PC-9 (cell line): ENCODE measurements at places on chromosomes 1 and 21.

GRCh38 chr1:6603238-6603914 lies 707 bp upstream of the KLHL21 start:
- peak; percentile 49 for DNase-seq

GRCh38 chr1:243343970-243344937 lies 88.4 kb downstream of the SDCCAG8 start:
- DNase-seq: no peak

- no peak for DNase-seq
These were observed 159.6 kb downstream of the NFIA start for GRCh38 chr1:61241973-61242381.

DNA sequence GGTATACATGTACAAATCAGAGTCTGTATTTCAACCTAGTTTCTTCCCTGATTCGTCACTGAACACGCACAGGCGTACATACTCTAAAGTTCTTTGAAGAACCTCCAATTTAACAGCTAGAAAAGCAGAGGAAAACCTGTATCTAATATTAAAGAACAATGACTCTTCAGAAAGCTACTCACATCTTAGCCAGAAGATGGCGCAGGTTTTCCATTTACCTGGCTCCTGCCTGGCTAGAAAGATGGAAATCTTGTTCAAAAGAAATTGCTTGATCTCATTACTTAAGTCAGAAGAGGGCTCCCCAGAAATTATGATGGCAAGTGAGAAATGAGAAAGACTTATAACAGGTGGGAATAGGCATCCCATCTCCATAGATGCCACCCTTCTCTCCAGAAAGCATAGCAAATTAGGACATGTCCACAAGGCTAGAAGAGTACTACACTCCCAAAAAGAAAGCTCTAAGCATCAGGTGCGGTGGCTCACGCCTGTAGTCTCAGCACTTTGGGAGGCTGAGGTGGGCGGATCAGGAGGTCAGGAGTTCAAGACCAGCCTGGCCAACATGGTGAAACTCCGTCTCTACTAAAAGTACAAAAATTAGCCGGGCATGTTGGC lies 19.0 kb upstream of the L1TD1 start:
- DNase-seq: peak; percentile 45

DNA sequence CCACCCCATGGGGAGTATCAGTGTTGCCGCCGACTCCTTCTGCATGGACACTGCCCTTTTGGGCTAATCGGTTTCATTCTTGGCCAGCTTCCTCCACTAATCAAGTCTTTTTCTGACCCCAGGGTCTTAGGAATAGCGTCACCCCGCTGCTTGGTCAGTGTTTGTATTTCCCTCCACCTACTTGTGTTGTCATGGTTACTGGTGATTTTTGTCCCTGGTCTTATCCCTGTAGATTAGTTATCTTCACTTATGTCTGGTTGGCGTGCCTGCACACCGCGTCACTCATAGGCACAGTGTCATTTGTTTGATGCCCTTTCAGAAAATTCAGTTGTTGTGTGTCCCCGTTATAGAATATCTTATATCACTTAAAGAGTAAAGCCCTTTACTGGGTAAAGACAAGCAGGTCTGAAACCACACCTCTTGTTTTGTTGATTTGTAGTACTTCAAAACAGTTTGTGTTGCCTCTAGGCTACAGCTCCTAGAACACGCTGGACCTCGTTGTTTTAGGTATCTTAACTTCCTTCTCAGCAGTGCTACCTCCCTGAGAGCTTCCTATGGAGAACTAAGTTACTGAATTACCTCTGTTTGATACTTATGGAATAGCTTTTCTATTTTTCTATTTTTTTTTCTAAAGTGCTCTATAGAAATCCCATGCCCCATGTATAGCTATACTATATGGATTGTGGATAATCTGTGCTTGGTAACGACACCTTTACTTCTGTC lies 868 bp downstream of the PPP1R12B start:
- peak; percentile 47 for DNase-seq

DNA sequence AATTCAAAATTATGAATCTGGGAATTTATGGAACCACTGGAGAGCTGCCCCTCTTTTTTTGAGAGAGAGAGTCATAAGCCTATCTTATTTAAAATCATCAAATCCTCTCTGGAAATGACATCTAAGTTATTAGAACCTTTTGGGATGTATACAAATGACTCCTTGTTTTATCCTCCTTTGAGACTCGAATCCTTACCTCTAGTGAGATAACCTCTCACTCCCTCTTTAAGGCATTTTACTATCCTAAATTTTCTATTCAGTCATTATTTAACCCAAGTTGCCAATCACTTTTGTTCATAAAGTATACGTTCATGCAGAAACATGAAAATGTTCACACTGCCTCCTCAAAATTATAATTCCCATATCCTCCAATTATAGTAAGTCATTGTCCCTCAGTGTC lies 313.6 kb upstream of the C1orf87 start:
- DNase-seq: no peak

DNA sequence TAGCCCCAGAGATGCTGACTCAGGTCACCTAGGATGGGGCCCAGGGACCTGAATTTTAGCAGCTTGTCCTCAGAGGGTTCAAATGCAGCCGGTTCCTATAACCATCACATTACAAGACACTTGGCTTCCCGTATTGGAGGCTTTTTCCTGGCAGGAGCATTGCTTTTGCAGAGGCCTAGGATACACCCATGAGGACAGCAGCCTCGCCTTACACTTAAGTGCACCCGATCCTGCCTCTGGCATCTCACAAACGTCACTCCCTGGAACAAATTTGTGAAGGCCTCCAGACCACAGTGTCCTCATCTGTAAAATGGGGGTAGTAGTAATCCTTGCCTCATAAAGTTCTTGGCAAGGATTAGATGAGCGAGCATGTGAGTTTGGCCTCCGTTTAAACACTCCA lies 130.0 kb downstream of the KAZN start:
- no peak for DNase-seq

GRCh38 chr1:40860706-40861223 lies 1.4 kb downstream of the CITED4 start:
- no peak for DNase-seq

DNA sequence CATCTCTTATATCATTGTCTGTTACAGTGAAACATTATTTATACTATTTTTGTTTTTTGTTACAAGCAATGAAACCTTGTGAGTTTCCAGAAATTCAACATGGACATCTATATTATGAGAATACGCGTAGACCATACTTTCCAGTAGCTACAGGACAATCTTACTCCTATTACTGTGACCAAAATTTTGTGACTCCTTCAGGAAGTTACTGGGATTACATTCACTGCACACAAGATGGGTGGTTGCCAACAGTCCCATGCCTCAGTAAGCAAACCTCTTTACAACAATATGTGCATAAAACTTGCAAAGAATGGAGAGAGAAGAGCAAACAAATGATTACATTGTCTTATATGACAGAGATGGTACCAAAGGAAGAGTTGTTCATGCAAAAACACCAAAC lies 22.4 kb downstream of the CFHR4 start:
- DNase-seq: no peak

GRCh38 chr1:119779869-119780356 lies 11.2 kb upstream of the HMGCS2 start:
- peak; percentile 61 for DNase-seq

- no peak for DNase-seq
These were observed 581 bp downstream of the EFCAB14 start for GRCh38 chr1:46718340-46718726.

GRCh38 chr1:198957044-198957443 lies 318.2 kb downstream of the PTPRC start:
- DNase-seq: no peak

- no peak for DNase-seq
These were observed 35.2 kb upstream of the PLA2G4A start for GRCh38 chr1:186793582-186793927.

DNA sequence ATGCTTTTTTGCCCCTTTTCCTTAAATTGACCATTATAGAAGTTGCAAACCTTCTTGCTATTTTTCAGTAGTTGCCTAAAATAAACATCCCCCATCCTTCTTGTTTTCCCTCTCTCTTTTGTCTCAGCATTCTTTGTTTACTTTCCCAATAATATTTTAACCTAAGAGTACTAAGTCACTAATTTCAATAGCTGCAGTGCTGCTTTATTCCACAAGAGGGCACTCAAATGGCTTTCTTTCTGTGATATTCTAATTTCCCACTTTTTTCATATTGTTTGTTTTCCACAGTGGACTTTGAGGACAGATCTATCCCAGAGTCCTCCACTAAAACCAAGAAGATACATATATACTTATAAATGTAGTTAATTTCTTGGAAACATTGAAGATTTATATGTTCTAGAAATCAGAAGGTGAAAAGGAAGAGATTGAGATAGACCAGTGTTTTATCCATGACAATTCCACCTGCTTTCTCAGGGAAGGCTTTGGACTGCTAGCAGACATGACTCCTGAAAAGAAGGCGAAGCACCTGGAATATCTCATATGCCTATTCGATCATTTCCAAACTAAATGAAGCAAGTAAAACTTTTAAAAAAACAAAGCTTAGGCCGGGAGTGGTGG lies 104.8 kb upstream of the GRIK1 start:
- DNase-seq: no peak

- no peak for DNase-seq
These were observed 20.9 kb downstream of the SELL start for GRCh38 chr1:169690489-169690888.

GRCh38 chr1:156842618-156843300 lies 16.2 kb downstream of the INSRR start:
- DNase-seq: no peak

- no peak for DNase-seq
These were observed 11.6 kb downstream of the KCNQ4 start for GRCh38 chr1:40794974-40795715.

- no peak for DNase-seq
These were observed 5.7 kb downstream of the ALG14 start for GRCh38 chr1:95067062-95067461.

- no peak for DNase-seq
These were observed 102.0 kb downstream of the BEND5 start for GRCh38 chr1:48674641-48675040.

DNA sequence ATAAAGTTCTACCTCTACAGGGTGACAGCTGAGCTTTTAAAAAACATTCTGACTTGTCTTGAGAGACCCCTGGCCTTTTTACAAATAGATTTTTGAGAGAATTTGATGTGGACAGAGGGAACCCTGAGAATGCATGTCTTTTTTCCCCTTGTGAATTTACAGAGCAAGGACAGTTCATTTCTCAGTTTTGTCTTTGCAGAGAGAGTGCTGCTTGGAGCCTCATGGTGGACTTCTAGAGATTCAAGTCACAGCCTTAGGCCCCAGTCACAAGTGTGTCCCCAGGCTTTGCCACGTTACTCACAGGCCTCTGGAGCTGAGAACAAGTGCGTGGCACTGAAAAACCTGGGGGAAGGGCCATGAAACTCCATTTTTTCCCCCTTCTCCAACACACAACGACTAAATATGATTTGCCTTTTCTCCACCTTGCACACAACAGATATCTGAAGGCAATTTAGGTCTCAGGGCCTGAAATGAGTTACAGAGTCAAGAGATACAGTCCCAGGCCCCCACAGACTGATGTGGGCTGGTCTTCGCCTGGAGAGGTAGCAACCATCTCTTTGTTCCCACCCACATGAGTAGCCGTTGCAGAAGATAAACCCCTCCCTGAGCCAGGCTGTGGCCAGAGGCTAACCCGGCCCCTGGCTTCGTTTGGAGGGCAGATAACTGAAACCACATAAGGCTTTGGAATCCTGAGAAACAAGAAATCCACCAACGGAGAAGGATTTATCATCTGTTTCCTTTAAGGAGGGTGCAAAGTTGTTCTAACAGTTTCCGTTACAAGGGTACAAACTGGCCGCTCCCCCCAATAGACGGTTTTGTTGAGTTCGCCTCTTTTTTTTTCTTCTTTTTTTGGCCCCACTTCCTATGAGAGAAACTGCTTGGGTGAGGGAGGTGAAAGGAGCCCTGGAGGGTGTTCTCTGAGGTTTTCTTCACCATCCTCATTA lies 1.0 kb upstream of the PIGV start:
- peak; percentile 78 for DNase-seq

DNA sequence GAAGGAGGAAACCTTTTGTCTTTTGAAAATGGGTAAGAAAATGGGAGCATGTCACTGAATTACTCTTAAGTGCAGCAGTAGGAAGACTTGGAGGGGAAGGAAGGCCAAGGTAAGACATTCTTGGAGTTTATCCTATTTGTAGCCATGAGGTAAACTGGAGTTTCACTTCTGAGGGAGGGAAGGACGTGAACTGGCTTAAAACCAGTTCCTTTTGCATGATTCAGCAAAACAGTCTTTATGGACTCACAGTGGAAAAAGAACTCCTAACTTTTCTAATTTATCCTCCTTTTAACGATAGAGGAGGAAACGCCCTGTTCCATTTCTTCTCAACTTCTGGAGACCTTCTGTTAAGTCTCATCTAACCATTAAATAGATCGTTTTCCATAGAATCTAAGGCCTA lies 2.5 kb downstream of the PRDX6 start:
- DNase-seq: no peak

DNA sequence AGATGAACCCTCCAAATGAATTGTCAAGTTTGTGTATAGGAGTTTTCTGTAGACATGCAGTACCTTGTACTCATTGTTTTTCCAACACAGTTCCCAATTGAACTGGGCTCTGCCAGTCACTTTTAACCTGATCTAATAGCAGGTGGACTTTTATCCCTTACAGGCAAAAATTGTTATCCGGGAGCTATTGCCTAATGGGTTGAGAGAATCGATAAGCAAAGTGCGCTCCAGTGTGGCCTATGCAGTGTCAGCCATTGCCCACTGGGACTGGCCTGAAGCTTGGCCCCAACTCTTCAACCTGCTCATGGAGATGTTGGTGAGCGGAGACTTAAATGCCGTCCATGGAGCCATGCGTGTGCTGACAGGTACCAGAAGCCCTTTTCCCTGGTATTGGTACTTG lies 19.3 kb downstream of the IPO9 start:
- DNase-seq: no peak

GRCh38 chr1:29470087-29470787 lies 233.9 kb downstream of the PTPRU start:
- DNase-seq: no peak

- no peak for DNase-seq
These were observed 23.7 kb downstream of the ELAVL4 start for GRCh38 chr1:50132347-50132894.

GRCh38 chr1:179549368-179549700 lies 26.4 kb downstream of the NPHS2 start:
- no peak for DNase-seq

GRCh38 chr1:234096161-234096770 lies 191.8 kb downstream of the SLC35F3 start:
- DNase-seq: no peak

DNA sequence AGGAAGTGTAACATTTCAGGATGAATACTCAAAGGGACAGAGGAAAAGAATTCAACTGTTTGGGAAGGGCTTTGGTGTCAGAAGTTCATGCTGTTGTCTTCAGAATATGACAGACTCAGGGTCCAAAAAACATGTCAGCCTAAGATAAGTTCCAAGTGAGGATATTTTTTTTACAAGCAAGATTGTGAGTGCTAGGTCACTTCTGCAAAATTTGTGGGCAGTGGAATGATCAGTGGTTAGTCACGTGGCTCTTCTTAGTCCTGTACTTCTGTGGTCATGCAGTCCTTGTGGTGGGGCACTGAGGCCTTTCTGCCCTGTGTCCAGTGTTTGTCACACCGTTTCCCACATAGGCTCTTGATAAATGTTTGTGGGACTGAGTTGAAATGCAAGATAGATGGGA lies 5.2 kb downstream of the RGL1 start:
- no peak for DNase-seq

GRCh38 chr1:172122381-172122780 lies 281.1 kb downstream of the DNM3 start:
- no peak for DNase-seq
